ENCODE measurements at places on chromosomes 5 and 9.

DNA sequence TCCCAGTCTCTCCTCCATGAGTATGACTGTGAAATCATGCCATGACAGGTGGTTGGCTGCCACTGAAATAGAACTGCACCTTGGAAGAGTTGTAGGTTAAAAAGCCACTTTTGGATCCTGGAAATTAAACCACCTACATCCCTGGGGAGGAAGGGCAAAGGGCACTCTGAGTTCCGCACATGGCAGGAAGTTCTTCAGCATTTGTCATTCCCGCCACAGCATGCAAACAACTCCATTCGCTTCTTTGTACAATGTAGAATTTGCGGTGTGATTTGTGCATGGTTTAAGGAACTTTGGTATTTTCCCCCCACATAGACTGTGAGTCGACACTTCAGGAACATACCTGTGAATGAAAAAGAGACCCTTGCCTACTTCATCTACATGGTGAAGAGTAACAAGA, 9.8 kb downstream of the SAP30L start:
- no peak for DNase-seq

GRCh38 chr5:103526164-103526915, 36.2 kb downstream of the NUDT12 start:
- no peak for DNase-seq

DNA sequence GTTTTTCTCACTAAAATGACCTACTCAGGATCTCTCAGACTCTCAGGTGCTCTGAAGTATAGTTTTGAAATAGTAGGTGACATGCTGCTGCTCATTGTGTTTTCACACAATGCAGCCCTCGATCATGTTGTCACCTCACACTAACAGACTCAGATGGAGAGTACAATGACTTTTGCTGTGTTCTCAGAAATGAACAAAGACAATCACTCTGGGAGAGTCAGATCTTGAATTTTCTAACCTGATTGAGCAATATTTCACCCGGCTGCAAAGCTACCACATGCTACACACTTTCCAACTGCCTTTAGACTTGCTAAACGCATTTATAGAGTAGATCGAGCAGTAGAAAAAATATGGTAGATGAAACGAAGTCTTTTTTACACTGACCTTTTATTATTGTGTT, 113.4 kb downstream of the ST8SIA4 start:
- DNase-seq, result no peak

DNA sequence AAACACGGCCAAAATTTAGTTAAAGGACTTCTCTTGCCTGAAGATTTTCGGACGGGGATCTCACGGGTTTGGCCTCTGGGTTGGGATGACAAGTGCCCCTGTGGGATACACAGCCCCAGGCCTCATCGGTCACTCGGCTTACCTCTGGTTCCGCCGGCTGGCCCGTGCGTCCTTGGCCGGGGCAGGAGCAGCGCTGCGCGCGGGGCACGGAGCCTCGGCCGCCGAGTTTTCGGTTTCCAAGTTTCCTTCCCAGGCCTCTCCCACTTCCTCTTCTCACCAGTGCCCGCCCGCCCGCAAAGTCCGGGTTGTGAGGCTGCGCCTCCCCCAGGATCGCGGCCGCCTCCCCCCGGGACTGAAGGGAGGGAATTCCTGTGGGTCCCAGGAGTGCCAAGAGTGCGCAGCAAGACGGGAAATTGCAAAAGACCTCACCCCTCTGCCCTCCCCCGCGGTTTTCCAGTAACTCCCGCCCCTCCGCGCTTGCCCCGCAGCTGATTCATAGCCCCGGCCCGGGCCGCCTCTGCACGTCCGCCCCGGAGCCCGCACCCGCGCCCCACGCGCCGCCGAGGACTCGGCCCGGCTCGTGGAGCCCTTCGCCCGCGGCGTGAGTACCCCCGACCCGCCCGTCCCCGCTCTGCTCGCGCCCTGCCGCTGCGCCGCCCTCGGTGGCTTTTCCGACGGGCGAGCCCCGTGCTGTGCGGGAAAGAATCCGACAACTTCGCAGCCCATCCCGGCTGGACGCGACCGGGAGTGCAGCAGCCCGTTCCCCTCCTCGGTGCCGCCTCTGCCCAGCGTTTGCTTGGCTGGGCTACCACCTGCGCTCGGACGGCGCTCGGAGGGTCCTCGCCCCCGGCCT, at the start of gene OSMR:
Gene OSMR, plus strand, starts transcription at position 487 of the 853 bp plus-strand sequence. CDS start 23,033 bp downstream, outside the sequence.
- no peak for DNase-seq

GRCh38 chr9:35529161-35529823, 39.4 kb downstream of the RUSC2 start:
- no peak for DNase-seq

GRCh38 chr9:5438301-5439162, 807 bp upstream of the PLGRKT start:
- no peak for DNase-seq

DNA sequence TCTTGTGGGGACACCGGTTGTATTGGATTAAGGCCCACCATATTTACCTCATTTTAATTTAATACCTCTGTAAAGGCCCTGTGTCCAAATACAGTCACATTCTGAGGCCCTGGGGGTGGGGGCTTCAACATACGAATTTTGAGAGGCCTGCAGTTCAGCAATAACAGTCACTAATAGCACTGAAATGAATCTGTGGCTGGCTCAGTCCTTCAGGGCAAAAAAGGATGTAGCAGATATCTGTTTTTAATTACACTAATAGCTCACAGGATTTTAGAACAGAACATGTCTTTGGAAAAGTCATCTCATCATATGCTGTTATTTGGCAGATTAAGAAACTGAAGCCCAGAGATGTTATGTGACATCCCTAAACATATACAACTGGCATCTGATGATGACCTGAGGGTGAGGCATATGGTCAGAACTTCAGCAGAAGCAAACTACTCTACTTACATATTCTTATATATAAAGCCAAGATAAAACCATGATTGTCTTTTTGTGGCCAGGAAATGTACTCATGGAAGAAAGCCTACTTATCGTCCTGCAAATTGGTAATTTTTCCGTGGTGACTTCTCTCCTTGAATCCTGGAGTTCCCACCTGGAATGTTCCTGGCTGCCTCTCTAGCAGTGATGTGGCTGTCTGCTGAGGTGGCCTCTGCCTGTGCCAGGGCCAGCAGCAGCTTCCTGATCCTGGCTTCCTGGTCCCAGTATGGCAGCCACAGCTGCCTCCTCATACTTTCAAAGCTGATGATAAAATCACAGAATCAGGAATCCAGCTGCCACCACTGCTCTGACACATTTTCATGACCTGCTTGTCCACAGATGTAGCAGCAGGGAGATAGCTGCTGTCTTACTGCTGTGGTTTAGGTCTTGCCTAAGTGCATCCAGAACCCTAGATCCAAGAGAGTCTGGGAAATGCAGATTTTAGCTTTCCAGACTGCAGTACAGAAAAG, 72.1 kb upstream of the ANKRD55 start:
- DNase-seq, result no peak

- no peak for DNase-seq
These were observed 97.4 kb upstream of the IFNK start for GRCh38 chr9:27426511-27427271.

GRCh38 chr5:176162198-176162597, 76.0 kb upstream of the SIMC1 start:
- DNase-seq, result no peak

- DNase-seq, result no peak
These were observed 42.1 kb downstream of the LRRTM2 start for GRCh38 chr5:138833080-138833479.

- no peak for DNase-seq
These were observed 425.9 kb upstream of the MPDZ start for GRCh38 chr9:13705373-13705772.

- no peak for DNase-seq
These were observed 762.7 kb downstream of the TLE1 start for GRCh38 chr9:80926611-80927010.

GRCh38 chr9:89179895-89180734, 1.5 kb upstream of the SHC3 start:
- DNase-seq, result peak; percentile 87

- peak; percentile 6 for DNase-seq
These were observed 155.5 kb upstream of the NMUR2 start for GRCh38 chr5:152560512-152561137.

DNA sequence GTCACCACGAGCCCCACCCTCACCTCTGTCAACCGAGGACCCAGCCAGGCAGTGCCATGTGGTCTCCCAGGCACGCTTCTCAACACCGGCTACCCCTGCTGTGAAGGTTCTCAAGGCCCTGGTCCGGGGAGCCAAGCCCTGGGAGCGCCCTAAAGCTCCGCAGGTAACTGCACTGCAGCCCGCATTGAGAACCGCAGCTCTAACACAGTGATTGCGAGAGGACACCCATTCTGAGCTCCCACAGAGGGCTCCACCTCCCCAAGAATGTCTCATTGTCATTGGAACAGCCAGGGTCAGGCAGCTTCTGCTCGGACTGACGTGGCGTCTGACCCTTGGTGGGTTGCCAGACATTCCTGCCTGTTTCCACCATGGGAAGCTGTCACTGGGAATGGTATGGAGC, 88.3 kb downstream of the ANKRD33B start:
- no peak for DNase-seq

DNA sequence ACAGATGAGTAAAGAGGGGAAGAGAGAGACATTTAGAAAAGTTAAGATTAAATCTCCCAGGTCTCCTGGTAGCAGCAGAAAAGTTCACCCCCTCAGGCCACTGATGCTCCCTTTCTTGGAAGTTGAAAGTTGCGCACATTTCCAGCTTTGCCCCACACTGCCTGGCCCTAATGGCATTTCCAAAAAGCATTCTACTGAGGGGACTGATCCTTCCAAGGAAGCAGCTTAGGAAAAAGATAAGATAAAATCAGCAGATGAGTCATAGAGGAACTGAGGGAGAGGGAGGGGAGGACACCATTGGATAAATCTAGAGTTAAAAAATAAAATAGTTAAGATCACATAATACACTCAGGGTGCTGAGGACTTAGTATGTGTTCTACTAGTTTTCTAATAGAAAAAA, 67.6 kb upstream of the SLC12A2 start:
- DNase-seq, result no peak

GRCh38 chr9:116355153-116355921, 201.7 kb downstream of the PAPPA start:
- peak; percentile 84 for DNase-seq

GRCh38 chr5:172322028-172322965, 38.7 kb upstream of the UBTD2 start:
- peak; percentile 44 for DNase-seq

DNA sequence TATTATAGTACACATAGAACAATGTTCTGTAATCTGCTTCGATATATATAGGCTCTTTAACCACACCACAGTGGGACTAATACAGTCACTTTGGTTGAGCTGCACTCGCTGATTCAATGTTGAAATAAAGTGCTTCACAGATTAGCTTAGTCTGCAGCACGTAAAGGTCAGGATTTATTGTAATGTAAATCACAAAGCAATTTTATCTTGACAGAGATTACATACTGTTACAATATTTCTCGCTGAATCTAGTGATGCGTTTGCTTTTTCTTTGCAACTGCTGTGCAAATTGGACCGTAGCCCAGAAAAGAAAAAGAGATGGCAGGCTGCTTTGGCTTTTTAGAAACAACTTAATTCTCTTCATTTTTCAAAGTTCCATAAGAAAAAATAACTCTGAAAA, 52.9 kb downstream of the CETN3 start:
- DNase-seq, result no peak

GRCh38 chr9:109907810-109908458, 127.9 kb downstream of the PALM2AKAP2 start:
- no peak for DNase-seq

- DNase-seq, result no peak
These were observed 116.1 kb downstream of the KDM4C start for GRCh38 chr9:6873857-6874256.

Data from NCI-H510A (cell line).